ENCODE measurements at places on chromosomes 2 and 18. TPM values are rescaled to one million over a fixed set of nuclear protein-coding genes. Genes with fewer than 3 reads are reported as not detected.
A peak's percentile ranks its signal among the peaks of the same experiment; 100 is the strongest.

Gene AKAIN1
- 3.1 TPM for total RNA-seq

Gene CARF
- 2.6 TPM for total RNA-seq

DNA sequence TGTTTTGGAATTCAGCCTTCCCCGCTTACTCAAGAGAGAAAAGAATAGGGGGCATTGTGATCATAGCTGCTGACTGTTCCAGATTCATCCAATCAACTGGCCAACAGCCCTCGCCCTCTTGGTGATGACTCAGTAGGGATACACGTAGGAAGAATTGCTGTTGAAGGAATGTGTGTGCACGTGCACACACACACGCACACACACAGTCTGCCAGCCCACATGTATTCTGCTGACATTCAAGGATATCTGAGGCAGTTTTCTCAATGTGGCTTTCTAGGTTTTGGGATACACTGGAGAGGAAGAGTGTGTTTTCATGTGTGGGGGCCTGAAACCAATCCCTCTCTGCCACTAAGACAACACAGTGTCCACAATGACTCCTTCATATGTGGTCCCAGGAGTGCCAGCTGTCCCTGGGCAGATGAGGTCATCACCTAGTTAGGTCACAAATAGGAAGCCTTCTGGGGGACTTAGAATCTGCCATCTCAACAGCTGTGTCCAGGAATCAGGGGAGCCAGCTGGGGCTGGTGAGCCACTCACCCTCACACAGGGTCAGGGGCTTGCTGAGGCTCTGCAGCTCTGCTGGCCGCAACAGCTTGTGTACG is 352.6 kb downstream of the SS18 start:
- no peak for DNase-seq
- H3K4me1 ChIP-seq: no peaks in the 10 kb centered on the region
- no peak overlapping the region for H3K4me3 ChIP-seq

DNA sequence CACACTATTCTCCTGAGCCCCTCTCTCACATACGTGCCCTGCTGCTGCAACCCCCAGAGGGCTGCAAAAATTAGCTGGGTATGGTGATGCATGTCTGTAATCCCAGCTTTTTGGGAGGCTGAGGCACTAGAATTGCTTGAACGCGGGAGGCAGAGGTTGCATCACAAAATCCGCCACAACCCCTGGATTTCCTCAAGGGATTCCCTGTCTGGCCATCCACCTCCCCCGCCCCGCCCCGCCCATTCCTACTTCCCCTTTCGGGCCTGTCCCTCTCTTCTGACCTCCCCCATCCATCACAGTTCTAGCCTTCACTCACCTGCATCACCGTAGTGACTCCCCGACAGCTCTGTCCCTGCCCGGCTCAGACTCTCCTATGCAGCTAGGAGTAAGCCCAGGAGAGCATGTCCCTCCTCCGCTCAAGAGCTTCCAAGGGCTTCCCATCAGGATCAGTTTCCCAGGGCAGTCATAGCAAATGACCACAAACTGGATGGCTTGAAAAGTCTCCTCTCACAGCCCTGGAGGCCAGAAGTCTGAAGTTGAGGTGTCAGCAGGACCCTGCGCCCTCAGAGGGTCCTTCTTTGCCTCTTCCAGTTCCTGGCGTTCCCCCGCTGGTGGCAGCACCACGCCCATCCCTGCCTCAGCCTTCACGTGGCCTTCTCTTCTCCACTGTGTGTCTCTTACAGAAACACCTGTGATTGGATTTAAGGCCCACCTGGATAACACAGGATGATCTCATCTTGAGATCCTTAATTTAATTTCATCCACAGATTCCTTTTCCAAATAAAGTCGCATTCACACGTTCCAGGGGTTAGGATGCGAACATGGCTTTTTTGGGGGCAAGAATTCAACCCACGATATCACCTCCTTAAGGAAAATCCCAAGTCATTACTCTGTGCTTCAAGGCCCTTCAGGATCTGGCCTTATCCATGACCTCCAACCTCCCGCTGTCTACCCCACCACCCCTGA is 58.5 kb downstream of the HS1BP3 start:
- no peak overlapping the region for H3K27ac ChIP-seq
- H3K36me3 ChIP-seq: no peaks in the 10 kb centered on the region
- peak; percentile 3 for DNase-seq
- no peaks in the 10 kb centered on the region for H3K27me3 ChIP-seq
- no peak overlapping the region for H3K4me3 ChIP-seq
- peaks cover 13% of the 10 kb centered on the region for H3K4me1 ChIP-seq

GRCh38 chr2:234146087-234146826 is 95.8 kb downstream of the SPP2 start:
- H3K4me3 ChIP-seq: no peak overlapping the region
- H3K4me1 ChIP-seq: no peaks in the 10 kb centered on the region
- H3K27ac ChIP-seq: no peak overlapping the region
- DNase-seq: no peak
